ENCODE measurements at places on chromosomes 5 and 9. TPM values are rescaled to one million over a fixed set of nuclear protein-coding genes. Genes with fewer than 3 reads are reported as not detected.

DNA sequence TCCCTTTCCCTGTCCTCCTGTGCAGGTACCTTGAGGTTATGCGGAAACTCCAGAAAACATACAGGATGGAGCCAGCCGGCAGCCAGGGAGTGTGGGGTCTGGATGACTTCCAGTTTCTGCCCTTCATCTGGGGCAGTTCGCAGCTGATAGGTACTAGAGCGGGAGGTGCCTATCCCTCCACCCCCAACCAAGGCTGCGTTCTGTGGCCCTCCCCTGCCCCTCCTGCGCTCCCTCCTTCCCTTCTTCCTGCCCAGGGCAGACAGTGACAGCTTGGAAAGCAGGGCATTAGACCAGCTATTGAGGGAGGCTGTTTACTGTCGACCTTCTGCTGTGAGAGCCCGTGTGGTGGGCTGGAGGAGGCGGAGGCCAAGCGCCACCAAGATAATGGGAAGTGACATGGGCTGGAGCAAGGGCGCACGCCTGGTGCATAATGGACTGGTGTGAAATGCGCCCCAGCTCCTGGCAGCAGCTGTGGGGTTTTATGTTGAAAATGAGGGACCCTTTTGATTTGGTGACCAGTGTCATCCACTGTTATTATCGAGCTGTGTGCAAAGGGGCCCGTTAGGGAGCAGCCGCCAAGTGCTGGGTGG lies 25.3 kb downstream of the PTPA start:
- H3K4me1 ChIP-seq: peaks cover 40% of the 10 kb centered on the region
- peaks cover 67% of the 10 kb centered on the region for H3K36me3 ChIP-seq

Gene NOXA1
- total RNA-seq: 7.1 TPM

Gene POU5F2
- 1.5 TPM for total RNA-seq

DNA sequence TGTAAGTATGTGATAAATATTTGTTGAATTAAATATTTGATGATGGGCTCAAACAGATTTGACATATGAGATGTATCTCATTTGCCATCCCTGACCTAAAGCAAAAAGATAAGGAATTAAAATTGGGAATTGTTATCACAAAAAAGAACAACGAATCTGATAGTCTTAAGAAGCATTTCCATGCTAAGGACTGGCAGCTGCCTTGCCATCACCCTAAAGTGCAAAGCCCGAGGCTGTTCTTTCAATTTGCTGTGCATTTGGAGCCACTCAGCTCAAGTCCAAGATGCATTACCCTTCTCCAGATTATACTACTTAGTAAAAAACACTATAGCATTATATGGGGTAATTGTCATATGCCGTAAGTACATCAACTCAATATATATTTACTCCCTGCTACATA lies 618.3 kb upstream of the CLINT1 start:
- H3K4me3 ChIP-seq: no peak overlapping the region
- DNase-seq: no peak
- no peaks in the 10 kb centered on the region for H3K36me3 ChIP-seq
- no peaks in the 10 kb centered on the region for H3K27me3 ChIP-seq

Gene FAM169A
- total RNA-seq: 62.9 TPM

Gene DNLZ
- total RNA-seq: 6.2 TPM

Gene DAB2IP
- 16.6 TPM for total RNA-seq

Gene GPR107
- 24.8 TPM for total RNA-seq

Gene VDAC1
- total RNA-seq: 211 TPM

Gene IPO11
- 43.8 TPM for total RNA-seq

DNA sequence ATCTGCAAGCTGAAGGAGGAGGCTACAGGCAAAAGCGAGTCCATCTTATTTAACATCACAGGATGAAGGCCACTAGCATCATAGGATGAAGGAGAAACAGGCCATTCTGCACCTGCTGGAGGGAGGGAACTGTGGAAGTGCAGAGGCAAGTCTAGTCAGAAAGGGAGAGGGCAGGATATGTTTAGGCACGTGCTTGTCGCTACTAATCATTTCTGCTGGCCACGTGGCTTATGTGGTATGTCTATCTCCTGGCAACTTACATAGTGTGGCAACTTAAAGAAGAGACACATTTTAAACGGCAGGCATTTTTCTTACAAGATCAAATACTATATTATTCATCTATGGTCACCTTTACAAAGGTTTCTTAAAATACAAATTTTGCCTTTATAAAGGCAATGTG lies 74.0 kb downstream of the GNAQ start:
- H3K27ac ChIP-seq: no peak overlapping the region
- H3K4me1 ChIP-seq: no peaks in the 10 kb centered on the region
- H3K36me3 ChIP-seq: no peaks in the 10 kb centered on the region
- H3K27me3 ChIP-seq: no peaks in the 10 kb centered on the region

Gene OBP2B
- total RNA-seq: not detected

DNA sequence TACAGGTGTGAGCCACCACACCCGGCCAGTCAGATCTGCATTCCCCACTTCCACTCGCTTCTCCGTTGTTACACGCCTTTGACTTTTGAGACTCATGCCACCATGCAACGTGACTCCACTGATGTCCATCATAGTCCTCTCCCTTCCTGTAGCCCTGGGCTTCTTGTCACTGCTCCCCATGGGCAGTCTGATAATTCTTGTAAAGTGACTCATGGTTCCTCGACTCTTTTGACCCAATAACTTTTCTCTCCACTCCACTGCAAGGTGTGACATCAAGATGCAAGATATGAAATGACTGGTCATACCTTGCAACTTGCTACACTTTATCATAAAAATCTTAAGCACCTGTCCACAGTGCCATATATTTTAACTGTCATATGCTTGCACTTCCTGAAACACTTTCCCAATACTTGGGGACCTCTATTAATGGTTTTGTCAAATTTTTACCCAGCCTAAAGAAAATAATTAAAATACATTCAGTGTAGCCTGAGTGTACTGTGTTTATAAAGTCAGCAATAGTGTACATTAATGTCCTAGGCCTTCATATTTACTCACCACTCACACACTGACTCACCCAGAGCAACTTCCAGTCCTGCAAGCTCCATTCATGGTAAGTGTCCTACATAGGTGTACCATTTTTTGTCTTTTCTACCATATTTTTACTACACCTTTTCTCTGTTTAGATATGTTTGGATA lies 18.6 kb upstream of the ANKRD18A start:
- DNase-seq: no peak
- no peak overlapping the region for H3K4me3 ChIP-seq
- H3K36me3 ChIP-seq: no peaks in the 10 kb centered on the region

DNA sequence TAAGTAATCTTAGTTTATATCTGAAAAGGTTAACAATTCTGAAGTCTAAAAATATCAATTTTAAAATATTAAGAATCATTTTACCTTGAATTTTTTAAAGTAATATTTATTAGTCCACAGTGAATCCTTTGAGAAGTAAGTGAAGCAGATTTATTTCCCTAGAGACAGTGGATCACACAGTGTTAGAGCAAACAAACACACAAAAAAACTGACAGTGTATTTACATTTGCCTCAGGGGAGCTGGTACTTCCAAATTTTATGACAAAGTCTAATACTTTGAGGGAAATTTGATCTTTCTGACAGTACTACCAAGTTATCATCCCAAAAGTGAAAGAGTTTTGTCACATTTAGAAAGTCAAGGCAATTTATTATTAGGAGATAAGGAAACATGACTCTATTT lies 1750.6 kb upstream of the CDH9 start:
- no peaks in the 10 kb centered on the region for H3K27me3 ChIP-seq
- H3K4me1 ChIP-seq: no peaks in the 10 kb centered on the region
- H3K4me3 ChIP-seq: no peak overlapping the region
- no peak overlapping the region for H3K27ac ChIP-seq
- no peak for DNase-seq

- no peak overlapping the region for H3K27ac ChIP-seq
- H3K4me3 ChIP-seq: no peak overlapping the region
- no peaks in the 10 kb centered on the region for H3K27me3 ChIP-seq
- DNase-seq: no peak
These were observed 98.4 kb downstream of the LIX1 start for GRCh38 chr5:97044052-97044451.

DNA sequence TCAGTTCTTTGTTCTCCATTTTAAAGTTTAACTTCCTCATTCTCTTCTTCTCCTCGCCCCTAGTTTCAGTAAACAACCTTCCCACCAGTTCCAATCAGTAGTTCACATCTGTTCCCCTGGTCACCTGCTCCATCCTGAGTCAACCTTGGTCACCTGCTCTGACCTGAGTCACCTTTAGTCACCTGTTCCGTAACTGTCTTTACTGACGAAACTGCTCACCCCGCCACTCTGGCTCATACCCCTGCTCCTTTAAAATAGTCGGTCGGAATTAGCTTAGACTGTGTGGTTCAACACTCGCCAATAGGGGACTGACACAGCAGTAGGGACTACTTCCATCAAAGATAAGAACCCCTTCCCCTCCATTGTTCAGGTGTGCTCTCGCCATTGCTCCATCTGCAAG lies 76.3 kb upstream of the GPBP1 start:
- H3K27ac ChIP-seq: no peak overlapping the region
- H3K27me3 ChIP-seq: no peaks in the 10 kb centered on the region
- H3K4me3 ChIP-seq: no peak overlapping the region
- H3K36me3 ChIP-seq: no peaks in the 10 kb centered on the region

DNA sequence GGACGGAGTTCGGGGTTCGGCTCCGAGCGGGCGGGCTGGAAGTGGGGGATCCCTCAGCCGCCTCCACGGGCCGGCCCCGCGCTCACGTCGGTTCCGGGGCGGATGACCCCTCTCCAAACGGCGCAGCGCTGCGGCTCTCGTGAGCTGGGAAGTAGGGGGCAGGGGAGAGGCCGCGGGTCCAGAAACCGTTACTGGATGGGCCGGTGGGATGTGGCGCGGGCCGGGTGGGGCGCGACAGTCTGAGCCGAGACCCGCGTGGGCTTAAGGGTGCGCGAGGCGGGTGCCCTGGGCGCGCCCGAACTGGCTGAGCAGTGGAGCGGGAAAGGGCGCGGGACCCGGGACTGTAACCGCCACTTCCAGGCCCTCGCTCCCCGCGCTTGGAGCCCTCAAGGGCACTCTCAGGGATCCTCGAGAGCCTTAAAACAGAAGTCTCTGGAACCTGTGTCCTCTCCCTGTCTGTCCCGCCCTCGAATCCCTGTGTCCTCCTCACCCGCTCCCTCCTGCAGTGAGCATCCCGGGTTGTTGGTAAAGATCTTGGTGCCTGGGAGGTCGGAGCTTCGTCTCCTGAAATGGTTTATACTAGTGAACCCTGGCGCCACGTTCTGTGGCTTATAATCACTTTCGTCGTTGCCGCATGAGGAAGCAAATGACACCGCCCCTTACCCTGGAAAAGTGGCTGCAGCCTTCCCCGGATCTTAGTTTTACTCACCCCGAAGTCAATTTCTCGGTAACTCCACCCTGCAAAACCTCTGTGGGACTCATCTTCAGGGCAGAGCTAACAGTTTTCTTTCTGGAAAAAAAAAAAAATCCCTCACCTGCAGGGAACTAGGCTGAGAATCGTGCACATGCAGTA lies 571 bp upstream of the MARCHF11 start:
- H3K27ac ChIP-seq: no peak overlapping the region
- H3K27me3 ChIP-seq: peaks cover 28% of the 10 kb centered on the region
- H3K4me1 ChIP-seq: peaks cover 10% of the 10 kb centered on the region
- H3K4me3 ChIP-seq: peak overlapping the region; percentile 32

Gene CCDC192
- total RNA-seq: 0.50 TPM

- H3K27ac ChIP-seq: no peak overlapping the region
- H3K4me1 ChIP-seq: peaks cover 18% of the 10 kb centered on the region
- peaks cover 93% of the 10 kb centered on the region for H3K27me3 ChIP-seq
- DNase-seq: no peak
- no peak overlapping the region for H3K4me3 ChIP-seq
- peaks cover 3% of the 10 kb centered on the region for H3K36me3 ChIP-seq
These were observed 6.2 kb downstream of the BARHL1 start for GRCh38 chr9:132588501-132589147.

Gene STK32A
- 36.3 TPM for total RNA-seq

DNA sequence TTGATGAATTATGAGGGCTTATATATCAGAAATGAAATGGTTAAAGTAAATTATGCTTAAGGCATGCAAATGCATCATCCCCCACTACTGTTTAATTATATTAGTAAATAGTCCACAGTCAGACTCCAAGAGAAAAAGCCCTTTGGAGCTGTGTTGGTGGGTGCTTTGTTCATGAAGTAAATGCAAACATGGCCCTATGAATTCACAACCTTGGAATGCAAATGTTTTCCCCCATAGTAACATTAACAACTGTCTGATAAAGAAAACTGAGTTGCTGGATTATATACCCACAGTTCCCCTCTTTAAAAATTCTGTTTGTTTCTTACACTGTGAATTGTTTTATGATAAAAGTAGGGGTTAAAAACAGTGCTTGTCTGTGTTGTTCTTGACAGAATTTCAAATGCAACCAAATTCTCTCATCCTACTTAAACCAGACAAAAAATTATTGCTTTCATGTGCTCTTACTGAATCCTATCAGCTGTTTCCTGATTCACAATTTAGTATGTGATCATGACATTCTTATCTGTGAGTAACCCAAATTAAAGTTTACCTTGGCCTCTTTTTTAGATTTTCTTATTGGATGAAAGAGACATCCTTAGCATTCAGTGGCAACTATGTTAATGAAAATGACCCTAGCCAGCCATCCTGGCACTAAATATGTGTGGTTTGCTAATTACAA lies 48.5 kb upstream of the SNCAIP start:
- no peak overlapping the region for H3K27ac ChIP-seq
- H3K4me3 ChIP-seq: no peak overlapping the region

GRCh38 chr9:129009584-129010141 lies 18.5 kb downstream of the SH3GLB2 start:
- no peak overlapping the region for H3K27ac ChIP-seq
- peaks cover 100% of the 10 kb centered on the region for H3K36me3 ChIP-seq
- H3K4me3 ChIP-seq: no peak overlapping the region
- no peaks in the 10 kb centered on the region for H3K27me3 ChIP-seq
- peaks cover 16% of the 10 kb centered on the region for H3K4me1 ChIP-seq

DNA sequence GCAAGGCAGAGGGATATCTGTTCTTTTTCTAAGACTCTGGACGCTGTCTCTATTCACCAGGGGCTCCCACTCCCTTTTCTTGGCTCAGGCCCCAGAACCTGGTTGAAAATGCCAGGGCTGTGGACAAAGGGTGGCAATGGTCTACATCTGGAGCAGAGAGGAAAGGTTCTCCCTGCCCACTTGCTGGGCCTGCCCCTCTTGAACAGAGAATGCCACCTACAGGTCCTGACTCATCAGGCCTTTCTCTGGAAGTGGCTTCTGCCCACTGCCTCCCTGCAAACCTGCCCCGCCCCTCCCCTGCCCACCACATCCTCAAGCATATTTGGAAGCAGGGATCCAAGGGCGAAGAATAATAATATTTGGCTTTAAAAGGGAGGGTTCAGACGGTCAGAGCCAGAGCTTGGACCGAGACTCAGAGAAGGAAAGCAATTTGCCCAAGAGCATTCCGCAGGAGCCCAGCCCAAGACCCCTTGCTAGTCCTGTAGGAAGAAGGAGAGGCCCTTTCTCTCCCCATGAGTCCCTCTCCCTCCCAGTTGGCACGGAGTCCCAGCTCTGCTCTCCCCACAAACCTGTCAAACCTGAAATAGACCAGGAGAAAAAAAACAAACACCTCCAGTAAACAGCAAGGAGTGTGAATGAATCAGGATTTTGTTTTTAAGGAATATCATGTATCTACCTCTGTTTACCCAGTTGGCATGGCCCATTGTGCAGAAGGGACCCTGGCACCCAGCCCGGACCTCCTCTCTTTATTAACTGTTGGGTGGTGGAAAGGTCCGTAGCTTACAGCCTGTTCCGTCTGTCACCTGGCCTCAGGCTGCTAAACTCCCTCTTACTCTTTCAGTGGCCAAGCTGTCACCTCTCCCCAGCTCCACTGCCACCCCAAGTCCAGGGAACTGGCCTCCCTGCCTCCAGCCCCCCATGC lies 37.7 kb upstream of the STXBP1 start:
- peaks cover 26% of the 10 kb centered on the region for H3K4me1 ChIP-seq
- H3K27ac ChIP-seq: peak overlapping the region; percentile 27
- H3K36me3 ChIP-seq: no peaks in the 10 kb centered on the region
- no peak overlapping the region for H3K4me3 ChIP-seq
- no peaks in the 10 kb centered on the region for H3K27me3 ChIP-seq
